Neural crest cell (in vitro differentiated cells): ENCODE measurements at places on chromosomes 1 and 21.

- no peak overlapping the region for H3K27ac ChIP-seq
- peaks cover 68% of the 10 kb centered on the region for H3K27me3 ChIP-seq
- H3K4me1 ChIP-seq = peaks cover 23% of the 10 kb centered on the region
- no peaks in the 10 kb centered on the region for H3K36me3 ChIP-seq
Measured at GRCh38 chr1:18540136-18540765, 59.5 kb downstream of the KLHDC7A start.

DNA sequence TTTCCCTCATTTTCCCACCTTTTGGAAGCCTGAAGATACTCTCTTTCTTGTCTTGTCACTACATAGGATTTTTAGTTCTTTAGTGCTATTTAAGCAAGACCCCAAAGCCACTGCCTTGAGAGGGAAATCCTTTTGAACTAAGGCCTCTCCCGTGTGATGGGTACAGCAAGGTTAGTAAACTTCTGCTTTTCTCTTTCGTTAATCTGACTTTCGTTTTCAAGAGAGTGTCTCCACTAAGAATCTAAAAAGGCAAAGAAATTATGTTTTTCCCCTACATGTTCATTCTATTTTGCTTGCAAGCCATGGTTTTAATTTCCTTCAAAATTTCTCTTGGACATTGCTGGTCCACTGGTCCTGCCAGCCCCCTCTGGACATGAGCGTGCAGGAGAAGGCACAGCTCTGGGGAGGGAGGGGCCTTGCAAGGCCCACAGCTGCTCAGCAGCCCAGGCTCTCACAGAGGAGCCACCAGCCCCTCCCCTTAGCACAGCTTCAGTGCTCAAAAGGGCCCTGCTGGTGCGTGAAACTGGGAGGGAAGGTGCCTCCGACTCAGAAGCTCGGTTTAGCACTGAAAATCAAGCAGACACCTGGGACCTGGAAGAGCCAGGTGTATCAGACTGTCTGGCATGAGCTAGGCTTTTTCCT, 210.9 kb upstream of the GALNT2 start:
- H3K27ac ChIP-seq = no peak overlapping the region
- H3K4me1 ChIP-seq = peaks cover 10% of the 10 kb centered on the region
- no peak for DNase-seq
- no peaks in the 10 kb centered on the region for H3K36me3 ChIP-seq

- H3K27ac ChIP-seq = peak overlapping the region; percentile 55
- H3K4me3 ChIP-seq = no peak overlapping the region
- H3K27me3 ChIP-seq = peaks cover 6% of the 10 kb centered on the region
Measured at GRCh38 chr1:201408176-201408833, 9.2 kb upstream of the LAD1 start.

- H3K36me3 ChIP-seq = no peaks in the 10 kb centered on the region
- H3K4me1 ChIP-seq = no peaks in the 10 kb centered on the region
- DNase-seq = no peak
- peaks cover 33% of the 10 kb centered on the region for H3K27me3 ChIP-seq
- no peak overlapping the region for H3K27ac ChIP-seq
Measured at GRCh38 chr21:32844076-32844475, 72.5 kb upstream of the PAXBP1 start.

GRCh38 chr1:99445486-99445885, 181.2 kb downstream of the PLPPR4 start:
- no peak for DNase-seq
- H3K4me3 ChIP-seq = no peak overlapping the region
- no peaks in the 10 kb centered on the region for H3K27me3 ChIP-seq

DNA sequence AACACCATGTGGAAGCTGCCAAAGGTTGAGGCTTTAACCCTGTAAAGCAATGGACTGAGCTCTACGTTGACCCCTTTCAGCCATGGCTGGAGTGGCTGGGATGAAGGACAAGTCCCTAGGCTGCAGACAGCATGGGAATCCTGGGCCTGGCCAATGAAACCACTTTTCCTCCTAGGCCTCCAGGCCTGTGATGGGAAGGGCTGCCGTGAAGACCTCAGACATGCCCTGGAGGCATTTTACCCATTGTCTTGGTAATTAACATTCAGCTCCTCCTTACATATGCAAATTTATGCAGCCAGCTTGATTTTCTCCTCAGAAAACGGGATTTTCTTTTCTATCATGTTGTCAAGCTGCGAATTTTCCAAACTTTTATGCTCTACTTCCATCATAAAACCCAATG, 214.5 kb downstream of the RGS7 start:
- H3K27ac ChIP-seq = no peak overlapping the region
- H3K4me3 ChIP-seq = no peak overlapping the region
- no peak for DNase-seq
- H3K36me3 ChIP-seq = no peaks in the 10 kb centered on the region
- H3K27me3 ChIP-seq = peaks cover 6% of the 10 kb centered on the region

- no peaks in the 10 kb centered on the region for H3K36me3 ChIP-seq
- no peak overlapping the region for H3K4me3 ChIP-seq
- DNase-seq = peak; percentile 59
- H3K4me1 ChIP-seq = peaks cover 3% of the 10 kb centered on the region
- peaks cover 93% of the 10 kb centered on the region for H3K27me3 ChIP-seq
Measured at GRCh38 chr1:50333595-50333974, 89.7 kb downstream of the DMRTA2 start.

DNA sequence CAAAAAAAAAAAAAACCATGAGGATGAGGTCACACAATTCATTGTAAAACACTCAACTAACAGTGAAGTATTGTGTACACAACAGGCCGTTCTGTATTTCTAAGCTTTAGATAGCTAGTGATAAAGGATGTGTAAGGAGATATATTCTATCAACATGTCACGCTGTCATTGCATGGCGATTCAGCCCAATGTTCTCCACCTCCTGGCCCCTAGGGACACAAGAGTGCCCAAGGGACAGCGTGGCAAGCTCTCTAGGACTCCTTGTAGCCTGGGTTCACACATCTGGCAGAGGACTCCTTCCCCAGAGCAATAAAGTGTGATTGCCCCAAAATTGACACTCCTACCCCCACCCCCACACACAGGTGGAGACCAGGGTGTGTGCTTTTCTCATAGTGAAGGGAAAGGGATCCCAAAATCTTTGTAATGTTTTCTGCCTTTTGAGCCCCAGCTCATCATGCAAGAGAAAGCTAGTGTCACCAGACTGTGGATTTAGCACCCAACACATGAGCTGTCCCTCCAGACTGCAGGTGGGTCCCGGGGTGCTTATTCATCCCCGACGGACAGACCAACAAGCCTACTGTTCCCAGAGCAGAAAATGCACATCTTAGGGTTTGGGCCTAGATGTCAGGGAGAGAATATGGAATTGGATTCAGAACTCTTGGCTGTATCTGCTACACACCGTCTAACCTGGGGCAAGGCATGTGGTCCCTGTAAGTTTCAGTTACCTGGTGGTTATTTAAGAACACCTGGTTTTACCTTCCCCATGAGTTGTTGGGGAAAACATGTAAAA, 11.5 kb downstream of the TMPRSS3 start:
- no peaks in the 10 kb centered on the region for H3K36me3 ChIP-seq
- peaks cover 10% of the 10 kb centered on the region for H3K27me3 ChIP-seq
- no peak for DNase-seq
- H3K4me3 ChIP-seq = no peak overlapping the region

DNA sequence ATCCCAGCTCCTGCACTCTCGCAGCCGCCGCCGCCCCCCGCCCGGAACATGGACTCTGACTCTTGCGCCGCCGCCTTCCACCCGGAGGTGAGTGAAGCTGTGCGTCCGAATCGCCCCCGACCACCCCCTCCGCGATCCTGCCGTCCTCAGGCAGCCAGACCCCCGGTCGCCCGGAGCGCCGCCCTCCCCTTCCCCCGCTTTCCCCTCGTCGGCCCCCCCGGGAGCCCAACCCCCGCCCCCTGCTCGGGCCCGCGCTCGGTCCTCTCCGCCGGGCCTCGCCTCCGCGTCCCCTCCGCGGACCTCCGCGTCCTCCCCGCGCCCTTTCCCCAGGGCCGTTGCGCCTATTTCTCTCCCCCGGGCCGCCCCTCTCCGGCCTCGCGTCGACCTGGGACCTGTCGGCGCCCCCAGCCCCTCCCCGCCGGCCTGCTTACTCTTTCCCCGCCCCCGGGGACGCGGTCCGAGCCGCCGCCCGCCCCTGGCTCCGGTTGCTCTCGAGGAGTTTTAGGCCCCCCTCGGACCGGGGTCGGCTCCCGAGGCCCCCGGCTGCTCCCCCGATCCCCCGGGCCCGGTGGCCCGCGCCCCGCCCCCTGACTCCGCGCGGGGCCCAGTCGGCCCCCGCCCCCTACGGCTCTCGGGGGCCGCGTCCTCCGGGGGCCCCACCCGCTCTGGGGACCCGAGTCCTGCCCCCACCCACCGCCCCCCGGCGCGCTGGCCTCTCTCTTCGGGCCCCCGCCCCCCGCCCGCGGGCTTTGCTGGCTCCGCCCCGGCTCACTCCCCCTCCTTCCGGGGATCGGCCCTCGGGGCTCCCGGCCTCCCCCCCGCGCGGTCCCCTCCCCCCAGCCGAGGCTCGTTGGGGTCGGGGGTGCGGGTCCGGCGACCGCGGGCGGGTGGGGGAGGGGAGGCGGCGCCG, 743 bp downstream of the PHF13 start:
- no peak overlapping the region for H3K27ac ChIP-seq
- peak overlapping the region; percentile 74 for H3K4me3 ChIP-seq
- peak; percentile 39 for DNase-seq
- no peaks in the 10 kb centered on the region for H3K27me3 ChIP-seq
- no peaks in the 10 kb centered on the region for H3K36me3 ChIP-seq

DNA sequence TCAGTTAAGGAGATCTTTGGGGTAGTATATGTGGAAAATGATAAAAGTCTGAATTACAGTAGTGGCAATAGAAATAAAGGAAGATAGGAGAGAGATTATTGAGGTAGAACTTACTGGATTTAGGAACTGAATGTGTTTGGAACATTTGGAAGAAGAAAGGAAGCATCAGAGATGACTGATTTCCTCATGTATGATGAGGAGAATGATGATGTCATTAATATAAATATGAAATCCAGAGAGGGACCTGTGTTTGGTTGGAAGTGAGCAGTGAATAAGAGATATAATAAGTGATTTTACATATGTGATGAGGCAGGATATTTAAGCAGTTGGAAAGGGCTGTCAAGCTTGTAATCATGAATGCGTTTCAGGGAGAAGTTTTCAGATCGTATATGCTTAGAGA, 86.3 kb downstream of the SYT14 start:
- H3K36me3 ChIP-seq = no peaks in the 10 kb centered on the region
- H3K4me1 ChIP-seq = no peaks in the 10 kb centered on the region
- no peak overlapping the region for H3K27ac ChIP-seq
- H3K27me3 ChIP-seq = no peaks in the 10 kb centered on the region

GRCh38 chr1:177915641-177916040, 54.2 kb downstream of the SEC16B start:
- no peaks in the 10 kb centered on the region for H3K27me3 ChIP-seq
- H3K4me1 ChIP-seq = peaks cover 4% of the 10 kb centered on the region
- no peak overlapping the region for H3K4me3 ChIP-seq
- no peak for DNase-seq
- H3K36me3 ChIP-seq = no peaks in the 10 kb centered on the region
- H3K27ac ChIP-seq = no peak overlapping the region

- H3K36me3 ChIP-seq = peaks cover 13% of the 10 kb centered on the region
- peaks cover 6% of the 10 kb centered on the region for H3K4me1 ChIP-seq
- no peak overlapping the region for H3K4me3 ChIP-seq
- DNase-seq = no peak
Measured at GRCh38 chr21:25837533-25838265, 102.9 kb downstream of the GABPA start.

DNA sequence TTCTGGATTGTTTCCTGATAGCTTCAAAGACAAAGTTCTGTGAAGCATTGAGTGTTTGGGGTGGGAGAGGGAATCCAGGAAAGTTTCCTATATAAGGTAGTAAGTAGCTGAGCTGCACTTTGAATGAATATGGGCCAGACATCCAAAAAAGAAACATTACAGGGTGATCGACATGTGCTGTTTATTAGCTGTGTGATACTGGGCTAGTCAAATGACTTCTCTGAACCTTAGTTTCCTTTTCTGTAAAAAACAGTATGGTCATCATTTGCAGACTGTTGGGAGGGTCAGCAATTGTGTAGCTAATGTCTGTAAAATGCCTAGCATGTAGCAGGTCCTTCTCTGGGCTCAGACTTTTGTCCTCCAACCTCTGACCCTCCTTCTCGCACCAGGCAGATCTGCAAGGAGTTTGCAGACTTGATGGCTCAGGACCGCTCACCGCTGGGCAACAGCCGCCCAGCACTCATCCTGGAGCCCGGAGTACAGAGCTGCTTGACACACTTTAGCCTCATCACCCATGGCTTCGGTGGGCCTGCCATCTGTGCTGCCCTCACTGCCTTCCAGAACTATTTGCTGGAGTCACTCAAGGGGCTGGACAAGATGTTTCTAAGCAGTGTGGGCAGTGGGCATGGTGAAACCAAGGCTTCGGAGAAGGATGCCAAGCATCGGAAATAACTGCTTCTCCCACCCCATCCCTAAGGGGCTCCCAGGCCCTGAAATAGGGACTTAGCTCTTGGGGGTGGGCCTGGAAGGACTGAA, 21.1 kb downstream of the TFAP2E start:
- peaks cover 3% of the 10 kb centered on the region for H3K36me3 ChIP-seq
- H3K27me3 ChIP-seq = no peaks in the 10 kb centered on the region
- peaks cover 11% of the 10 kb centered on the region for H3K4me1 ChIP-seq

DNA sequence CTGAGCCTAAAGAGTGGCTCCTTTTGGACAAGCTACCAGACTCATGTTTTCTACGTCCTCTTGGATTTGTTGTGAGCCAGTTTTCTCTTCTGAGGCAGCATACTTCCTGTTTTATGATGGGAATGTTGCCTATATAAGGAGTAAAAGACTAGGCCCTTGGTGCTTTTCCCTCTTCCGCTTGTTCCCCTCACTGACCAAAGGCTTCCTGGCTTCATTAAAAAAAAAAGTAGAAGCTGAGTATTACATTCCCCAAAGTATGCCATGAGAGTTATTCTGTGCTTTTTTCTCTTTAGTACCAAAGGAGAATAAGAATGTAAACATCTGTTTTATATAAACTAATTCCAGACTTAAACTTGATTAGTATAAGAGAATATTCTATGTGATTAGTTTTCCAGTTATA, 6.5 kb upstream of the HMCN1 start:
- no peak for DNase-seq
- peaks cover 3% of the 10 kb centered on the region for H3K36me3 ChIP-seq
- no peak overlapping the region for H3K27ac ChIP-seq
- no peaks in the 10 kb centered on the region for H3K4me1 ChIP-seq
- no peak overlapping the region for H3K4me3 ChIP-seq

DNA sequence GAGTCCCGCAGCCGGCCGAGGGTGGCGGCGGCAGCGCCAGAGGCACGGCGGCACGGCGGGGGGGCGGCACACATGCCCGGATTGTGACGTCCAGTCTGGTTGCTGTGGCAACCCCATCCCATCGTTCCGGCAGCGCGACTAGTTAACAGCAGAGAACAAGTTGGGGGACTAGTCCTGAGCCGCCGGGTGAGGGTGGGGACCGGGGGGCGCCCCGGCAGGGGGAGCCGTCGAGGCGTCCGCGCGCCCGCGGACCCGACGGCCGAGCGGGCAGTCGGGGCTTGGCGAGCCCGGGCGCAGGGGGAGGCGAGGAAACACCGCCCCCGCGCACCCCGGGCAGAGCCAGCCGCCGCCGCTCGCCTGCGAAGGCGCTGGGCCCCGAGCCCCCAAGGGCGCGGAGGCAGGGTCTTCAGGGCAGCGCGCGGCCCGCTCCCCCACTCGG, at the start of gene CHD5:
TSS of gene CHD5 (minus strand) at position 54 of the 439 bp plus-strand sequence. CDS start 298 bp downstream, outside the sequence.
- peak within 1 kb of the TSS; percentile 41 for H3K4me3 ChIP-seq
- peaks cover 10% of the 10 kb centered on the region for H3K36me3 ChIP-seq
- H3K4me1 ChIP-seq = peaks cover 11% of the 10 kb centered on the region
- no peak for DNase-seq
- H3K27ac ChIP-seq = no peak within 1 kb of the TSS

GRCh38 chr1:87796471-87796901, 467.8 kb downstream of the LMO4 start:
- DNase-seq = no peak
- H3K27me3 ChIP-seq = no peaks in the 10 kb centered on the region
- no peak overlapping the region for H3K4me3 ChIP-seq
- no peaks in the 10 kb centered on the region for H3K4me1 ChIP-seq
- H3K36me3 ChIP-seq = no peaks in the 10 kb centered on the region

- peaks cover 72% of the 10 kb centered on the region for H3K27me3 ChIP-seq
- peaks cover 2% of the 10 kb centered on the region for H3K36me3 ChIP-seq
- H3K4me3 ChIP-seq = no peak overlapping the region
- DNase-seq = no peak
- no peaks in the 10 kb centered on the region for H3K4me1 ChIP-seq
Measured at GRCh38 chr1:30345491-30346130, 377.8 kb downstream of the MATN1 start.
